ENCODE measurements at places on chromosomes 11 and 22.

DNA sequence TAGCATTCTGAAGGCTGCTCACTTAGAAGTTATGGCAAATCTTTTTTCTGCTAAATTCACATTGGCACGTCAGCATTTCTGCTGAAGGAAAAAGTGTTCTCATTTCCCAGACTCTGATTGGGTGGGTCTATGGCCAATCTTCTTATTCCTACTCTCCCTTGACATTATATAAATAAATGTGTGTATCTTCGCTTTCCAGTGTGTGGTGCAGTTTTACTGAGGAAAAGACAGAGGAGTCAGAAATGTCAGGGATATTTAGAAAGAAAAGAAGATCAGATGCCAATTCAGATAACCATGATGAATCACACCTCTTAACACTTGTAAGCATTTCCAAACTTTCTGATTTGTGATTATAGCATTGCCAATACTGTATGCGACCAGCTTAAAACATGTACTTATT is 3.2 kb upstream of the BDNF start:
- no peak for DNase-seq

DNA sequence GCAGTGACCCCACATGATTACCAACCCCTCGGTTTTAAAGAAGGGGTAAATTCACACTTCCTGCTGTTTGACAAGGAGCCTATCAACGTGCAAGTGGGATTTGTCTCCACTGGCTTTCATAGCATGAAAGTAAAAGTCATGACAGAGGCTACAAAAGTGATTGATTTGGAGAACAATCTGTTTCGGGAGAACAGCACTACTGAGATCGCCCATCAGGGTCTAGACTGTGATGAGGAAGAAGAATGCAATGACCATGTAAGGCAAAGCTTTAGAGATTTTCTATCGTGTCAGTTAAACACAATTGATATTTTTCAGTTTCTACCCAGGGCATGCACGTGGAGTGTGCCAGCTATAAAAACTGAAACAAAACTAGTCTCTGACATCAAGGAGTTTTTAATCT is 41.7 kb downstream of the HORMAD2 start:
- DNase-seq = no peak

DNA sequence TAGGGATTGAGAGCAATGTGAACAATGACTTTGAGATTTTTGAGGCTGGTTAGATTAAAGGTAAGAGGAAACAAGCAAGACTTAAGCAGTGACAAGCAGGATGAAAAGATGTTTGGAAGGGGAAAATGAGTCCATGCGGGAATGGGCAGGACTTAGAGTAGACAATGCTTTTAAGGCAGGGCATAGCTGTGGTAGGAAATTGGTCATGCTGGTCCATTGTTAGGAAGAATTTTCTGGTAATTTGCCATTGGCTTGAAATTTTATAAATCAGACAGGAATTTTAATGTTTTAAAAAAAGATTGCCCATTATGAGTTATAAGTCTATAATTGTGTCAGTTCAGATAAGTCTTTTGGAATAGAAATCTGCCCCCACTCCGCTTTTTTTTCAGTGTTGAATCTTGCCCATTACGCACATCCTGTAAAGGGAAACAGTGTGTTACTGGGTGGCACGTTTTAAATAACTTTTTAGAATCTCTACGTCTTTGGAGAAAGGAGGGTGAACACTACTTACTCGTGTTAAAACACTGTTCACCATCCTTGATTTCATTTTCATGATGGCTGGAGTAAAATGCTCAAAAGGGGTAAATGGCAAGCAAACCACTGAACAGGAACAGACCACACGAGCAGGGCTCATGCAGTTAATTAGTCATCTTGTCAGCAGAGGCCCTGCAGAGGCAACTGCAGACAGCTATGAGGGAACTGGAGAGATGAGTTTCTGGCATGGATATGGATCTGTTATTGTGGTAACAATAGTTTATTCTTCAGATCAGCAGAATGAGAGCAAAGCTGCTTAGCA is 25.0 kb downstream of the SWAP70 start:
- peak; percentile 93 for DNase-seq

DNA sequence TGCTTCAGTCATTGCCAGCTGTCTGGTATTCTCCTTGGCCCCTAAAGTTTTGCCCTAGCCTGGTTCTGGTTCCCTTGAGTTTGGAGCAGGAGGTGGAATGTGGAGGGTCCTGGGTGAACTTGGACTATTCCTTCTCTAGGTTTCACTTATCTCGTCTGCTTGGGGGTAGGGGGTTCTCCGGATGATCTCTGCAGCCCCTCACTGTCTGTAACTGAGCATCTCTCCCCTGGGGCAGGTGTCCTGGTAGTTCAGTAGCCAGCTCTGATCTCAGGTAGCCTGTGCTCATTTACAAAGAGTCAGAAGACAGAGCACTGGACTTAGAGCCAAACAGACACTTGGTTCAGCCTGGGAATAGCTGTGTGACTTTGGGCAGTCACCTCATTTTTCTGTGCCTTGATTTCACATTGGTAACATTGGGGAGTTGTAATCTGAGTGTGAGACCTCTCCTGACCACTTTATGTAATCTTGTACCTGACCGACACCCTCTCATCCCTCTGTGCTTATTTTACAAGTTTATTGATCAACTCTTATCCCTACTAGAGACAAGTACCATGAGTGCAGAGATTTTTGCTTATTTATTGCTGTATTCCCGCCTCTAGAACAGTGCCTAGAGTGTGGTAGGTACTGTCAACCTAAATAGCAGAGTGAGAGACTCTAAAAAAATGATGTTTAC is 804 bp downstream of the CCDC134 start:
- no peak for DNase-seq

DNA sequence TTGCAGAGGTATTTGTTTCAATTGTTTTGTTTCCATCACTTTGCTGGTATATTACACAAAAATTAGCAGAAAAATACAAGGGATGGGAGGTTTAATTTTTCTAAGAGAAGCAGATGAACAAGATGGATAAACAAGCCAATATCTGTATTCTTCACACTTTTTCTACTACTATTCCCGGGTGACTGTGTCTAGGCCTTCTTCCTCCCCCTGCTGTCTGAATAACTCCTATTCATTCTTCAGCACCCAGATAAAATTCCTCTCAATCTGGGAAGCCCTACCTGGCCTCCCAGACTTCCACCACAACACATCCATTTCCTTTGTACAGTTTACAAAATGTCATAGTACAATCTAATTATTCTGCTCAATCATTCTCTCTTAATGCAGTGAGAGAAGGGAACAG is 666.6 kb upstream of the TENM4 start:
- no peak for DNase-seq

GRCh38 chr11:88295028-88295427 is 42.5 kb downstream of the CTSC start:
- no peak for DNase-seq

DNA sequence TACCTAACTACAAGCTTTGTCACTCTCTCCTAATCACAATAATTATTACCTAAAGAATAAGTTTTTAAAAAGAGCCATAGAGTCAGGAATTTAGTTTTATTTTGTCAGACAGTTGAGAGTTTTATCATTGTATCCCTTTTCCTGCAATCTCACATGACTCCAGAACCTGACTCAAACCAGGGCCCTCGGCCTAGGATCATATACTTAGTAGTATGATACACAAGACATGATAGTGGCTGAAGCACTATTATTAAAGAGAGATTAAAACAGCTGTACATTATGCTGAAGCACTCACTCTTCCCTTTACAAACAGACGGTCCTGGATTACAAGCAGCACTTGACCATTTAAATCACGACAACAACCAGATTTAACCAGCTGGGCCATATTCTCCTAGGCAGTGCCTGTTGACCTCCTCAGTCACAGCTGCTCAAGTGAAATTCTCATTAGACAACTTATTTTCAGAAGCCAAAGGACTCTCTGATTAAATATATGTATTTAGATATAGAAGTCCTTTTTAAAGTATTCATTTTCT is 44.0 kb downstream of the SOX6 start:
- no peak for DNase-seq

DNA sequence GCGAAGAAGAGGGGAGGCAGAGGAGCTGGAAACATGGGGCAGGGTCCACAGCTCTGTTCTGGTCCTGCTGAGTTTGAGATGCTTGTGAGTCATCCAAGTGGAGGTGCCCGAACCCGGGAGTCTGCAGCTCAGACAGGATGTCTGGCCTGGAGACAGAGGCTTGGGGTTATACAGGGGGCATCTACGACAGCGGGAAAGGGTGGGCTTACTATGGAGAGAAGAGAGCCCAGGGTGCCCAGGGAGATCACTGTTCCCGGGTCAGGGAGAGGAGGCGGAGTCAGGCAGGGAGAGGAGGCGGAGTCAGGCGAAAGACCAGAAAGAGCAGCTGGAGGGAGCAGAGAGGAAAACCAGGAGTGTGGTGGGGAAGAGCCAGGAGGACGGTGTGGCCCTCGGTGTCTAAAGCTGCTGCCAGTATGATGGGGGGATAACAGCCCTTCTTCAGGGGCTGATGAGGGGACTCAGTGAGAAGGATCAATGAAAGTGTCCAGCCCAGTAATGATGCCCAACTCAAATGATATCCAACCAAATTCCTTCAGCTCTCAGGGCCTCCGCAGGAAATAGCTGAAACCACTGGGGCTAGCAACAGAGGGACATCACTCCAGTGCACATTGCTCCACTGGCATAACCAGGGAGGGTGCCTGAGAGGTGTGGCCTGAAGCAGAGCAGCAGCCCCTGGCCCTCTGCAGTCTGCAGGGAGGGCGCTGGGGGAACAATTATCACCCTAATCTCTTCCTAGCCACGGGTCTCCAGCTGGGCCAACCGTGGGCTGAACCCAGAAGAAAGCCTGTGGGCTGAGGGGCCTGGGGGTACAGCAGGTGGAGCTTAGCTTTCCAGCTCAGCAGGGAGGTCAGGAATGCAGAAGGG is 2.6 kb upstream of the LTBP3 start:
- peak; percentile 74 for DNase-seq

DNA sequence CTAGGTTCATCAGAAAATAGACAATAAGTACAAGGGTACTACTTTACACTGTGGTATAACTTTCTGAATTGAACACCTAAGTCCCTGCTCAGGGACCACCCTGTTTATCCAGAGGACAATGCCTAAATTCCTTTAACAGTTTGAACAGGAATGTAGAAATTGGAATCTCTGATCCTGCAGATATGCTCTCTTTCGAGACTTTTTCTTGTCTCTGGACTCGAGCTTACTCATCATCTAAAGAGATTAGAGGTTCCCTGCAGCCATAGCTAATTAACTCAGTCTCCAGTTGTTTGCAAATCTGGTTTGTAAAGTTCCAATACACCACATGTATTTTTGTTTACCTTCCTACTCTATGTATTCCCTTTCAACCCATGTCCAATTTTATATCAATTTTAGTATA is 1.0 kb downstream of the HOATZ start:
- DNase-seq = no peak

DNA sequence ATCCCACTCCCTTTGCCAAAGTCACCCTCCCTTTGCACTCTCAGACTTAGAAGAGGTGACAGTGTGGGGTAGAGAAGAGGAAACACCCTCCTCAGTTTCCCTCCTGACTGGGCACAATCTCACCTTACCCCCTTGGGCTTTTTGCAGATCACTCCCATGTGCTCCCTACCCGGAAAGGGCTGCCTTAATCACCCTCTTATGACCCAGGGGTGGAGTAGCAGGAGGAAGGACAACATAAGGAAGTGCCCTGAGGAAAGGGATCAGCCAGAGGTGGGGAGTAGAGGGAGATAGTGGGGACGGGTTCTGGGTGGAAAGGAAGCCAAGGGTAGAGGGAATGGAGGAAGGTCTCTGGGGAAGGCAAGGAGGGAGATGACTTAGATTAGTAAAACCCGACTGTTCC is 52.0 kb downstream of the NRXN2 start:
- no peak for DNase-seq

DNA sequence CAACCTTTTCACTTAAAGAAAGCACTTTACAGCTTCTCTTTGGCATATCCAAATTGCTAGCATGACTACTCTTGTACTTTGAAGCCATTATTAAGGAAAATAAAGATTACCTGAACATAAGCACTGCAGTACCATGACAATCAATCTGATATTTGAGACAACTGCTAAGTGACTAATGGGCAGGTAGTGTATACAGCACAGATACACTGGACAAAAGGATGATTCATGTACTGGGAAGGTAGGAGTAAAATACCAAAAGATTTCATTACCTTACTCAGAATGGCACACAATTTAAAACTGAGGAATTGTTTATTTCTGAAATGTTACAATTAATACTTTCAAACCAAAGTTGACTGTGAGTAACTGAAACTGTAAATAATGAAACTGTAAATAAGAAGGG is 1054.3 kb upstream of the TENM4 start:
- DNase-seq = no peak

DNA sequence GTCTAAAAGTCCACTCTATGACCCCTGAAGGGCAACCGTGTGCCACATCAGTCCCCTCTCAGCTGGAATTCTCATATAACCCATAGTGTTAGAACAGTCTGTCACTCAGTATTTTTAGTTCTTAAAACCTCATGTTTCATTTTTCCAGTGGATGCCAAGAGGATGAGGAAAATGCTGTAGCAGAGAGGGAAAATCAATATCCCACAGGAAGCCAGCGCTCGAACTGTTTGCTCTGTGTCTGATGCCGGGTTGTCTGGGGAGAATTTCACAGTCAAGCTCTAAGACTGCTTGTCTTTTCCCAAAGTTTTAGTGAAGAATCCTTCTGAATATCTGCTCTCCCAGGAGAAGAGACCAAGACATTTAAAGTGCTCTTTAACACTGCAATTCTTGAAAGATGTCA is 360.9 kb downstream of the OPCML start:
- no peak for DNase-seq

GRCh38 chr11:109425554-109425953 is 3.6 kb downstream of the C11orf87 start:
- no peak for DNase-seq

GRCh38 chr22:35430897-35431322 is 31.0 kb downstream of the MCM5 start:
- peak; percentile 68 for DNase-seq

DNA sequence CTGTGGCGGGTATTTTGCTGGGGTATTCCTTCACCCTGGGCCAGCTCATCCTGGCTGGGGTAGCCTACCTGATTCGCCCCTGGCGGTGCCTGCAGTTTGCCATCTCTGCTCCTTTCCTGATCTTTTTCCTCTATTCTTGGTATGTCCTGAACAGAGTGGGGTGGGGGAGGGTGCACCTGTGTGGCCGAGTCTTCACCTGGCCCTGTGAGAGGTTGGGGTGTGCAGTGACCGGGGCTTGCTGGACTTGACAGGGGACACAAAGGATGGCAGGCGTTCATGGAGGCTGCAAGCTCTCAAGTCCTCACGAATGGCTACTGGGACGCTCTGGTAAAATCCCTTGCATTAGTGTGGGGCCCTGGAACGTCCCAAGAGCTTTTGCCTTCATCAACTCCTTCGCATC is 39.3 kb downstream of the CAPN1 start:
- DNase-seq = no peak

- no peak for DNase-seq
These were observed 32.2 kb upstream of the TRIM29 start for GRCh38 chr11:120169981-120170698.

- DNase-seq = no peak
These were observed 3.8 kb downstream of the PIM3 start for GRCh38 chr22:49964136-49965090.
